ENCODE measurements at places on chromosomes 6 and 20. TPM values are rescaled to one million over a fixed set of nuclear protein-coding genes. Genes with fewer than 3 reads are reported as not detected.
A peak's percentile ranks its signal among the peaks of the same experiment; 100 is the strongest.

FAM83C gene
- total RNA-seq = not detected

GINS1 gene
- 43.2 TPM for total RNA-seq

BIRC7 gene
- total RNA-seq = not detected

ANKRD66 gene
- not detected for total RNA-seq

CST2 gene
- total RNA-seq = not detected

GRCh38 chr20:19903168-19903811, 113.9 kb upstream of the NAA20 start:
- no peak for DNase-seq
- H3K27ac ChIP-seq = no peak overlapping the region
- H3K36me3 ChIP-seq = no peaks in the 10 kb centered on the region
- H3K27me3 ChIP-seq = no peaks in the 10 kb centered on the region
- no peak overlapping the region for H3K4me3 ChIP-seq

DNA sequence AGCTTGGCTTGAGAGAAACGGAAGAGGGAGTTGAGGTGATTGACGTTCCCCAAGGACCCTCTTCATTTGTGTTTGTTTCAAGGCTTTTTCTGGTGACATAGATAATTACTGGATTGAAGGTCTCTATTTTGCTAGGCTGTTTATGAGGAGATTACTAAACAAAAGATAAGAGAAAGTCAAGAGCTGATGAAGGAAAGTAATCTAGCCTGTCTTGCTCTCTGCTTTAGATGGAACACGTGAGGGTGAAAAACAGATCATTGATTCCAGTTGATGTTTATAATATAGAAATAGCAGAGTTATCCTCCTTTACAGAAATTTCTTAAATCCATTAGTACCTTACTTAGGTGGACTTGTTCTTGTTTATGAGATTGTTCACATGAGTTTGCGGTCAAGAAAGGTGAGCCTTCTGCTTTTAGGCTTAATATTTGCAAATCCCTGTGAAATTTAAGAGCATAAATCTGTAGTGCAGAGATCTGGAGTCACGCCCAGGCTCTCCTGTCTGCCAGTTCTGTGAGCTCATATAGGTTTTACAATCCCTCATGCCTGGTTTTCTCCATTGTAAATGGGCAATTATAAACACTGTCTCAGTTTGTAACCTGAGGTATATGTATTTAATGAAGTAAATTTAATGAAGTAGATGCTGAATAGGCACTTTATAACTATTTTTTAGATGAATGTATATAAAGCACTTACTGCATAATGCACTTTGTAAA, 272.8 kb downstream of the NKAIN2 start:
- no peak for DNase-seq
- H3K4me3 ChIP-seq = no peak overlapping the region
- H3K36me3 ChIP-seq = no peaks in the 10 kb centered on the region

DNA sequence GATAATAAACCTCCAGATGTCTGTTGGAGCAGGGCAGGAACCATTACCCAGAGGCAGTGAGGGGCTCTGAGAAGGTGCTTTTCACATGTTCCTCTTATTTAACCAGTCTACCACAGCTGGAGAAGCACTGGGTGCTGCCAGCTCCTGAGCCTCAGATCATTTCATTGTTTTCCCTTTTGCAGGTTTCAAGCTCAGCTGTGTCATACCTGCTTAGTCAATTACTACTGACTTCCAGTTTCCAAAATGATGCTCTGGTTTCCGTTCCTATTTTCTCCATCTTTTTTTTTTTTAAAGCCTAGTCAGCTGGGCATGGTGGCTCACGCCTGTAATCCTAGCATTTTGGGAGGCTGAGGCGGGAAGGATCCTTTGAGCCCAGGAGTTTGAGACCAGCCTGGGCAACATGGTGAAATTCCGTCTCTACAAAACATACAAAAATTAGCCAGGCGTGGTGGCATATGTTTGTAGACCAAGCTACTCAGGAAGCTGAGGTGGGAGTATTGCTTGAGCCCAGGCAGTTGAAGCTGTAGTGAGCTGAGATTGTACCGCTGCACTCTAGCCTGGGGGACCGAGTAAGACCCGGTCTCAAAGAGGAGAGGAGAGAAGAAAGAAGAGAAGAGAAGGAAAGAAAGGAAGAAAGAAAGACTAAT, 6.7 kb downstream of the FLOT1 start:
- H3K27me3 ChIP-seq = no peaks in the 10 kb centered on the region
- H3K27ac ChIP-seq = peak overlapping the region; percentile 97
- peaks cover 73% of the 10 kb centered on the region for H3K4me1 ChIP-seq
- peaks cover 81% of the 10 kb centered on the region for H3K36me3 ChIP-seq

GRCh38 chr6:162702446-162702845, 25.1 kb downstream of the PRKN start:
- no peaks in the 10 kb centered on the region for H3K4me1 ChIP-seq
- no peaks in the 10 kb centered on the region for H3K36me3 ChIP-seq
- no peak for DNase-seq
- H3K4me3 ChIP-seq = no peak overlapping the region
- no peaks in the 10 kb centered on the region for H3K27me3 ChIP-seq

DNA sequence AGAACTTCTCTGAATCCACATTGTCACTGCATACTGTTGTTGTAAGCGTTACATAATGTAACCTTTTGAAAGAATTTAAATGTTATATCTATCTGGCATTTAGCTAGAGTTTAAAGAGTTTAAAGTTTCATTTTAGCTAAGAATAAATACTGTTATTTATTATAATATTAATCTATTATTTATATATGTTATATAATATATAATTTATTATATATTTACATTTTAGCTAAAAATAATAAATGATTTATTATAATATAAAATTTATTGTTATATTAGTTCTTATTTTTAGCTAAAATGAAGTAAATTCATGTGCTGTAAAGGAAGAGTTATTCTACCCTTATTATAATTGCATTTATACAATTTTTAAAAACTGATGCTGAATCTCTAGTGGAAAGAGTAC, 255.4 kb upstream of the QKI start:
- no peak overlapping the region for H3K27ac ChIP-seq
- DNase-seq = no peak
- H3K4me3 ChIP-seq = no peak overlapping the region
- no peaks in the 10 kb centered on the region for H3K36me3 ChIP-seq

GRCh38 chr6:112037783-112038216, 16.1 kb upstream of the CCN6 start:
- peaks cover 48% of the 10 kb centered on the region for H3K4me1 ChIP-seq
- DNase-seq = no peak
- no peak overlapping the region for H3K4me3 ChIP-seq
- peak overlapping the region; percentile 9 for H3K27ac ChIP-seq
- H3K27me3 ChIP-seq = no peaks in the 10 kb centered on the region

DNA sequence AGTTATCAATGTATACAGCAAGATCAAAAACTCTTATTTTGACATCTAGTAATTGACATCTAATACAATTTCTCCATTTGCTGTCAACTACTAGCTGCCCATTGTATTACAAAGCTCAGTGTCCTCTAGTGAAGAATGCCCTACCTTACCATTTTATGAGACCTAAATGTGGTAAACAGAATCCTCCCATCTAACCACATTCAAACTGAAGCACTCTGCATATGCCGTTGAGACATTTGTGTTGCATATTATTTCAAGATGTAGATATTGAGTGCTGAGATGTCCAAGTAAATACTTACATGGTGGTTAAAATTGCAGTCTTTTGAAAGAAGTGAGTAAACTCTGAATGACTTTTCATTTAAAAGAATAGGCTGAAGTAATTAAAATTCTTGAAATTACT, 597 bp upstream of the GLYATL3 start:
- no peak for DNase-seq
- H3K36me3 ChIP-seq = peaks cover 3% of the 10 kb centered on the region
- no peaks in the 10 kb centered on the region for H3K4me1 ChIP-seq
- H3K27ac ChIP-seq = no peak overlapping the region

- H3K27me3 ChIP-seq = no peaks in the 10 kb centered on the region
- no peak overlapping the region for H3K27ac ChIP-seq
- H3K4me1 ChIP-seq = peaks cover 38% of the 10 kb centered on the region
- peak; percentile 57 for DNase-seq
- peaks cover 41% of the 10 kb centered on the region for H3K36me3 ChIP-seq
- H3K4me3 ChIP-seq = no peak overlapping the region
Observed at GRCh38 chr6:26130581-26131249, 43.5 kb downstream of the HFE start.

DNA sequence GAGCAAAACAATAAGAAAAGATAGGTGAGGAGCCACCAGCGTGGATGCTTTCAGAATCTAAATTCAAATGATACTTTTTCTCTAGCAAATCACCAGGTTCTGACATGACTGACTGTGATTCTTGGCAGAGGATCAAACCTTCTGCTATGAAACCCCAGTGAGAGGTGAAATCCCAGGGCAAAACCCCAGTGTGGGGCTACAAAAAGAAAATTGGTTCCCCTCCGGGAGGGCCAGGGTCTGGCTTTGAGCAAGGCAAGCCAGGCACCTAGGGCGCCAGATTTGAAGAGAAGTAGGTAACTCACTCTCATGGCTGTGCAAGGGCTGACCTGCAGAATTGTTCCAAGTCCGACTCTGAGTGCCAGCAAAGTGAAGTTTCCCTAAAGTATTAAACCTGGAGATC, 20.2 kb upstream of the RALGAPA2 start:
- peaks cover 11% of the 10 kb centered on the region for H3K4me1 ChIP-seq
- H3K4me3 ChIP-seq = no peak overlapping the region
- H3K27ac ChIP-seq = no peak overlapping the region
- DNase-seq = no peak
- peaks cover 12% of the 10 kb centered on the region for H3K27me3 ChIP-seq

GRCh38 chr6:41488433-41489119, 57.6 kb upstream of the FOXP4 start:
- H3K36me3 ChIP-seq = no peaks in the 10 kb centered on the region
- H3K27ac ChIP-seq = no peak overlapping the region
- no peak for DNase-seq
- H3K27me3 ChIP-seq = peaks cover 45% of the 10 kb centered on the region
- no peak overlapping the region for H3K4me3 ChIP-seq

- H3K36me3 ChIP-seq = no peaks in the 10 kb centered on the region
- H3K27me3 ChIP-seq = no peaks in the 10 kb centered on the region
Observed at GRCh38 chr6:101417900-101418299, 24.4 kb downstream of the GRIK2 start.

Data from activated CD4-positive, alpha-beta T cell treated with anti-CD3 and anti-CD28 coated beads, Interleukin-2, amount 10 ng/mL, durations not matched to agents 24 days and 14 days (primary cell).